ENCODE measurements at places on chromosomes 5 and 9.
A peak's percentile ranks its signal among the peaks of the same experiment; 100 is the strongest.

DNA sequence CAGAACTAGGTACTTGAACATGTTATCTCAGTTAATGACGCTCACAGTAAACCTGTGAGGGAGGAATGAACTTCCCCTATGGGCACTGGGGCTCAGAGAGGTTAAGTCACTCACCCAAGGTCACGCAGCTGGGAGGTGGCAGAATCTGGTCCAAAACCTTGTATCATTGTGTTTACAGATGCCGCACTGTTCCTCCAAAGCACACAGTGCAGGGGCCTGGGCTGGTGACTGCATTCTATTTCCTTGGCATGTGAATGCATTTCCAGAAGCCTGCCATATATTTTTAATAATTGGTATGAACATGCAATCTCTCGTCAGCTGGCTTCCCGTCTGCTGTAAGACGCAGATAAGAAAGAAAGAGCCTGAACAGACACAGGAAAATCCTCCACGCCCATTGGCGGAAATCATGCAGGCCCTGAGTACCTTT is 77.0 kb upstream of the TBC1D2 start:
- peak; percentile 74 for DNase-seq

- no peak for DNase-seq
These were observed 9.1 kb downstream of the NDFIP1 start for GRCh38 chr5:142117579-142118151.

DNA sequence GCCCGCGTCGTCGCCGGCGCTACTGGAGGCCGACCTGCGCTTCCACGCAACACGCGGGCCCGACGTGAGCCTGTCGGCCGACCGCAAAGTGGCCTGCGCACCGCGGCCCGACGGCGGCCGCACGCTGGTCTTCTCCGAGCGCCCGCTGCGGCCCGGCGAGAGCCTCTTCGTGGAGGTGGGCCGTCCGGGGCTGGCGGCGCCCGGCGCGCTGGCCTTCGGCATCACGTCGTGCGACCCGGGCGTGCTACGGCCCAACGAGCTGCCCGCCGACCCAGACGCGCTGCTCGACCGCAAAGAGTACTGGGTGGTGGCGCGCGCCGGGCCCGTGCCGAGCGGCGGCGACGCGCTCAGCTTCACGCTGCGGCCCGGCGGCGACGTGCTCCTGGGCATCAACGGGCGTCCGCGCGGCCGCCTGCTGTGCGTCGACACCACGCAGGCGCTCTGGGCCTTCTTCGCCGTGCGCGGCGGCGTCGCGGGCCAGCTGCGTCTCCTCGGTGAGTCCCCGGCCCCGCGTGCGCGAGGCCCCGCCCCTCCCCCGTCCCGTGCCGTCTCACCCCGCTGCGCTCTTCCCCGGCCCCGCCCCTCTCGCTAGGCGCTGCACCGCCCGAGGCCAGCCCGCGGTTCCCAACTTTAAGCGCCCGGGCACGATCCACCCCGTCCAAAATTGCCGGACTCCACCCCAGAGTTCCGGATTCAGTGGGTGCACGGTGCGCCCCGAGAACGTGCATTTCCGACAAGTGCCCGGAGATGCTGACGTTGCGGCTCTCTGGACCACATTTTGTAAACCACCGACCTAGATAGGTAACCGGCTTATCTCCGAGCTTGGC is 42.8 kb downstream of the NEURL1B start:
- DNase-seq: no peak

DNA sequence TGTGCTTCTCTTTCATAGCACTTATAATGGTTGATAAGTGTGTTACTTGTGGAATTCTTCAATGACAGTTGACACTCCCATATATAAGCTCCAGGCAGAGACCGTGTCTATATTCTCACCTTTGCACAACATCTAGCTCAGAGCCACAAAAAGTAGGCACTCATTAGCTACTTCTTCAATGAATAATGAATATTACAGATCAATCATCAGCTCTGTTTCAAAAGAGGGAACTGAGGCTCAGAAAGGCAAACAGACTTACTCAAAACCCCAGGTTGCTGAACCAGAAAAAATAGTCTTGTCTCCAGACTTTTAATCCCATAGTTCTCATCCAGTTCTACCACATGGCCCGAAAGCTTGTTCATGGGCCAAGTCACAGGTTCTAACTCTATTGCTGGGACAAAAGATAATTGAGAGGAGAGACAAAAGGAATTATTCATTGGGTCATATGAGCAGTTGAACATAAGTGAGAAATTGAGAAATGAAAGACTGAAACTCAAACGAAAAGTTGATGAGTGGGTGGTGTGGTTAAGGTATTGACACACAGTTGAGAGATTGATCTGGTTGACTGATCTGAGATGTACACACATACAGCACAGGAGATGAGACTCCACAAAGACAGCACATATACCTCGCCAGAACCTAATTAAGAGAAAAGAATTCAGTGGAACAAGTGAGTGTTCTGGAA is 381.6 kb downstream of the EFNA5 start:
- DNase-seq: no peak

DNA sequence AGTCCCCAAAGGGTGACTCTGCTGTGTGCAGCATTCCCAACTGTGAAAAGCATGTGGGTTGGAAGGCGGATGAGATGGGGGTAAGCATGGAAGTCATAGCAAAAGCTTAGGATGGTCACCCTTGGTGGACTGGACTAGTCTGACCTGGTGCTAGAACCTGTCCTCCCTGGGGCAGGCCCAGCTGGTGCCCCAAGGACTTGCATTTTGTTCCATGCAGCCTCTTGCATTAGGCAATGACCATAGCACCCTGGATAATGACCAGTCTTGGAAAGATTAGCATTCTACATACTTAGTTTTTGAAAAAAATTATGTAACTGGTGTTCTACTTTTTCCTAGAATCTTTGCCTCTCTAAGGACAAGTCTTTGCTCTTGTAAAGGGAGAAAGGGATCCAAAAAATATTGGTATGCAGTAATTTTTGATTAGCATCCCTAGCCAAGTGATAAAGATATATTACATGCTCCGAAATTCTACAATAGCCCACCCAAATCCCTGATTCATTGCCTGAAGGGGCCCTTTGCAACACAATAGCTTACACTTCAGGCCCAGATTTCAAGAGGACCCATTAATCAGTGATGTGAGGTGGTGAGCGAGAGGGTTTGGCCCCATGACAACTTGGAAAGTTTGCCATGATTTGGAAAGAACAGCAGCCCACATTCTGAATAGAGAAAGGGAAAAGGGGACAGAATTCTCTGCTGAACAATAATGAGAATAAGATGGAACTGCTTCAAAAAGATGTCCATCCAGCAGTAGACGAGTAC is 93.3 kb upstream of the CD180 start:
- DNase-seq: no peak

GRCh38 chr9:37144762-37145161 is 24.4 kb downstream of the ZCCHC7 start:
- peak; percentile 41 for DNase-seq

DNA sequence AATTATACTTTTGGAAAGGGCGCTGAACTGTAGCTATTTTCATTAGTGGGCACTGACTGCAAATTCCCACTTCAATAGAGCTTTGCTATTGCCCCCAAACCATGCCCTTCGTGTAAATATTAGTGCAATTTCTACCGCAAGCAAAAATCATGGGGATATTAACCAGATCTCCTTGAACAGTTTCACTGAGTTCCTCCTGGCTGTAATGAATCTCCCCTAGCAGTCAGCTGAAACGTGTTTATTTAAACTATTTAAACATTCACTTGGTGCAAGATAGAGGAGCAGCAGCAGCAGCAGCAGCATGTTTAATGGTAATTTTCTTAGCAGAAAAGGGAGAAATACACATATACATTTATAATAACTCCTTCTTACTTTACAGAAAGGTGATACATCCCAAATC is 54.4 kb downstream of the ARRDC3 start:
- DNase-seq: no peak

DNA sequence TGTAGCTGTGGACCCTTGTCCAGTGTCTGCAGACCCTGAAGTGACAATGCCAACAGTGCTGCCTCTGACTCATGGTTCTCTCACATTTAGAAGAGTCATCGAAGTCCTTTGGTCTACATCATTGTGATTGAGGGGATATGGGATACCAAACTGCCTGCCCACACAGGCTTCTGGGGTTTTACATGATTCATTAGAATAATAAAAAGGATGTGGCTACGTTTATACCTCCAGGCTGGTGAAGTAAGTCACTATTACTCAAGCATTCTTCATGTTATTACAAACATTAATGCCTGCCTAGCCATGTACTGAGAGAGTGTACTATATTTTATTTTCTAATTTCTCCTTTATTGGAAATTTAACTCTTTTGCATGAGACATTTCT is 365.7 kb downstream of the SPATA31D1 start:
- DNase-seq: no peak

Data from dermis blood vessel endothelial cell (primary cell).